CMK (cell line): ENCODE measurements at places on chromosomes 7 and 10.

GRCh38 chr10:56496186-56496486 is 135.1 kb upstream of the ZWINT start:
- DNase-seq = no peak

DNA sequence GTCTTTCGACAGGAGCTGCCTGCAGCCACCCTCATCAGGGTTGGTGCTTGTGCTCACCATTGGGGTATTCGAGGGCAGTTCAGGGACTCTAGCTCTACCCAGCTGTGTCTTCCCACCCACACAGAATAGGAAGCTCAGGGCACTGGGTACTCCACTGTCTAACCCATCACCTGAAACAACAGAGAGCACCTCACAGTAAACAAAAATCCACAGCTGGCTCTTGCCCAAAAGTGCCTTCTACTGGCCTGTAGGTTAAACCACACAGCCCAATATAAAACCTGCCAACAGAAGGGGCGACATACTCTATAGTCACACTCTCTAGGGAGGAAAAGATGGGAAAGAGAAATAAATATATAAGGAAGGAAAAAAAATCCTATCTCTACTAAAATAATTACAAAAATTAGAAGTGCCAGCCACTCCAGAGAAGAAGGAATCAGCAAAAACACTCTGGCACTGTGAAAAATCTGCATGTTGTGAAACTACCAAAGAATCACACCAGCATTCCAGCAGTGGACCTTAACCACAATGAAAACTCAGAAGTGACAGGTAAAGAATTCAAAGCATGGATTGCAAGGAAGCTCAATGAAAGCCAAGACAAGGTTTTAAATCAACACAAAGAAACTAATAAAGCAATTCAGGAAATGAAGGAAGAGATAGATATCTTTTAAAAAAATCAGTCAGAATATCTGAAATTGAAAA is 110.0 kb downstream of the HGF start:
- DNase-seq = no peak

DNA sequence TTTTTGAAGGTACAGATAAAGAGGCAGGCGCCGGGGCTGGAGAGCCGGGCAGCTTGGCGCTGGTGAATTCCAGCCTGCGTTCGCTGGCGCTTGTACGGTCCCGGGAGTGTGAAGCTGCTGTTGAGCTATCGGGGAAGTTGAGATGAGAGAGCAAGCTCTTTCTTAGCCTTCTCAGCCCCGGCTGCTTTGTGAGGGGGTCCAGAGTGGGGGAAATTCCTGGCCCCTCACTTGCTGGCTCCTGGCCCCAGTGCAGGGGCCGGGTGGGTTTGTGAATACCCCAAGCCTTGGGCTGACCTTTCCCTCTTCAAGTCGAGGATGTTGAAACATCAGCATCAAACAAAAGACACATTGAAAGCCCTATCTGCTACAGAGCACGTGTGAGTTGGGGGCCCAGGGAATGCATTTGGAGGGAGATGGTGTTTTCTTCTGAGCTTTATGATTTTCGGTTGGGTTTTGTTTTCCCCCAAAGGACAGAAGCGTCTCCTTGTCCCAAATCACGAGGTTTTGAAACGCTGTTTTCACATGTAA is 2.7 kb downstream of the ZMIZ1 start:
- DNase-seq = no peak

GRCh38 chr10:57015595-57016318 is 654.7 kb upstream of the ZWINT start:
- no peak for DNase-seq

DNA sequence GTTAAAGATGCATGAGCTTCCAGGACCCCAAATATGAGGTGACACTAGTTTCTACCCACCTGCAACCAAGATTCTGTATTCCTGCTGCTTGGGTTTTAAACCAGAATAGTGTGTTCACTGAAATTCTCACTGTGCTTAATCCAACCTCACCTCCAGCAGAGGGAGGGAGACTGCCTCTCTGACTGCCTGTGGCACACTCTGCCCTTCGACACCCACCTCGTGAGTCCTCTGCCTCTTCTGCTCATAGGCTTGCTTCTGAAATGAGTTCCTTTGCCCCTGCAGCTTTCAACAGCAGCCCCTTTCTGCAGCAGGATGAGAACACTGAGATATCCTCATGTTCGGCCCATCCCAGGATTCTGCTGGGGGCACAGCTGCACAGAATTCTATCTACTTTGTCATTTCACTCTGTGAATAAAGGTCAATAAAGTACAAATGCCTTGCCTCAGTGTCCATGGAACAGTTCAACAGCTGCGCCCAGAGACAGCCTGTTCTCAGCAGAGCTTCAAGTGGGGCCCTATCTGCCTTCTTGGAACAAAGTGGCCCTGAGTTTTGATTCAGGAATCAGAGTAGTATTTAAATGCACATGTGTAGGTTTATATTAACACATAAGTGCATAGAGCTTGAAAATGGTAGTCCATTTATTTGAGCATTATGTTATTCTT is 632.5 kb downstream of the TNS3 start:
- DNase-seq = no peak

- no peak for DNase-seq
These were observed 556.7 kb downstream of the TYW1 start for GRCh38 chr7:67553378-67553777.

GRCh38 chr10:97999066-97999922 is 31.1 kb downstream of the CRTAC1 start:
- DNase-seq = no peak

DNA sequence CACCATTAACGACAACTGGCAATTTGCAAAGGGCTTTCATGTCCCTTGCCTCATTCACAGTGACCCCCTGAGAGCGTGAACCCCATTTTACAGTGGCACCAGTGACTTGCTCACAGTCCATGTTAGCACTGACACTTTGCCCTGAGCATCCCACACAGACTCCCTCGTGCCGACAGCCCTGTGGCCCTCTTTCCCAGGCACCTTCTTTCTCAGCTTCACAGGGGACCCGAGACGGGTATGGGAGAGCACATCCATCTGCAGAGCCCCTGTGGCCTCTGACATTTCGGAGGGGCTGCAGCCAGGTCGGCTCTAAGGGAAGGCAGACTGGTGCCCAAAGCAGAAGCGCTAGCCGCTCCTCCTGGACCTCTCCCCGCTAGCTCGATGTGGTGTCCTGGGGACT is 10.8 kb downstream of the LOXL4 start:
- no peak for DNase-seq

GRCh38 chr7:134255814-134256213 is 60.9 kb downstream of the SLC35B4 start:
- no peak for DNase-seq

DNA sequence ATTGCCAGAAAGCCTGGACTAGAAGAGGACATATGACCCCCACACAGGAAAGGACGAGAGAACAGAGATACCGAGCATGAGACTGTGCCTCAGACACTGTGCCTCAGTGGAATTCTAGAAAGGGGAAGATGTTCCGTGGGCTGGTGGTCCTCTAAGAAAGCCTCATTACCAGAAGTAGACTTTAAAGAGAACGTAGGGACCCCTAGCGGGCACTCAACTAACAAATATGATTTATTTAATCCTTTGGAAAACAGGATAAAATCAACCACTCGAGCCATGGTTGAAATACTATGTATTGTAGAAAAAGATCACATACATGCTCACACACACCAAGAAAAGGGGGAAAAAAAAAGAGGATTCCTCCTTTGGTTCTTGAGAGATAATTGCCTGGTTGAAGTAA is 701.2 kb upstream of the SORCS1 start:
- DNase-seq = no peak

GRCh38 chr10:75814014-75814413 is 382.6 kb downstream of the LRMDA start:
- DNase-seq = no peak

DNA sequence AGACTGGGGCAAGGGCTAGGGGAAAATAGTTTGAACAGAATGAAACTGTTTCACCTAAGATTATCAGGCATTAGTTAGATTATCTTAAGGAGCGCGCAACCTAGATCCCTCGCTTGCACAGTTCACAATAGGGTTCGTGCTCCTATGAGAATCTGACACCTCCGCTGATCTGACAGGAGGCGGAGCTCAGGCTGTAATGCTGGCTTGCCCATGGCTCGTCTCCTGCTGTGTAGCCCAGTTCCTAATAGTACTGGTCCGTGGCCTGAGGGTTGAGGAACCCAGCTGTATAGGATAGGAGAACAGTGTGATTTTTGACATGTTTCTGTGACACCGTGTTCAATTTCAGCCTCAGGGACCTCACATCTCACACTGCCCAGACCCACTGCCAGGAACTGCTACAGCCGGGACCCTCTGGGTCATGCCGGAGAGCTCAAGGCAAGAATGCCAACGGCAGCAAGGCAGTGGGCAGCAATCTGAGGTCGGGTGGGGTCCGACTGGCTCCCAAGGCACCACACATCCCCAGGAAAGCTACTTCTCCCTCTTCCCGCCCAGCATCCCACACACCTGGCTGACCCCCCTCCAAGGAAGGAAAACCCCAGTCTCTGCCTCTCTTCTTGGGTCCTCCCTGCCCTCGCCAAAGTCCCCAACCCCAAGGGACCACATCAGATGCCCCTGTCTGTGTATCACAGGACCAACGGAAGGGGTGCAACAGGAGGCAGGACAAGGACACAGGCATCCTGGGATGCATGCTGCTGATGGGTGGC is 31.7 kb downstream of the CAMK2B start:
- DNase-seq = no peak

DNA sequence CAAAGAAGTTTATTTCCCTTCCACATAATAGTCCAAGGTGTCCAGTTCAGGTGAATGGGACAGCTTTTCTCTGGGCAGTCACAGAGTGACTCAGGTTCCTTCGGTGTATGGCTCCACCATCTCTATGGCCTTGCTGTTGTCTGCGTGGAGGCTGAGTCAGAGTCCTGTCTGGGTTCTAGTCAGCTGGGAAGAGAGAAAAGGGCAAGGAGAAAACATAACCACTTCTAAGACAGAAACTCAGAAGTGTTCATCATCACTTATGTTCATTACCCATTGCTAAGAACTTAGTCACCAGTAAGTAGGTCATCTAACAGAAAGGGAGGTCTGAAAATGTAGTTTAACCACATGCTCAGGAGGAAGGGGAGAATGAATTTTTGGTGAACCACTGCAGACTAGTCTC is 32.4 kb upstream of the CCDC7 start:
- DNase-seq = no peak

- no peak for DNase-seq
These were observed 29.8 kb downstream of the TES start for GRCh38 chr7:116240024-116240668.
